ENCODE measurements at places on chromosomes 1 and 21. TPM values are rescaled to one million over a fixed set of nuclear protein-coding genes. Genes with fewer than 3 reads are reported as not detected.

ANGPTL1 gene
- 6.2 TPM for polyA plus RNA-seq

CFHR1 gene
- polyA plus RNA-seq, result 0.13 TPM

CCDC190 gene
- not detected for polyA plus RNA-seq

TMOD4 gene
- polyA plus RNA-seq, result 1.1 TPM

ADAMTS5 gene
- 18.0 TPM for polyA plus RNA-seq

GOLPH3L gene
- polyA plus RNA-seq, result 36.2 TPM

SPATA46 gene
- 5.0 TPM for polyA plus RNA-seq

C4BPB gene
- polyA plus RNA-seq, result 0.53 TPM

DMBX1 gene
- not detected for polyA plus RNA-seq

SHE gene
- polyA plus RNA-seq, result 10.2 TPM

CELA2B gene
- polyA plus RNA-seq, result 0.90 TPM

ADGRB2 gene
- polyA plus RNA-seq, result 13.5 TPM

SLC9C2 gene
- polyA plus RNA-seq, result 0.20 TPM

CLCNKB gene
- 49.9 TPM for polyA plus RNA-seq

AK5 gene
- polyA plus RNA-seq, result 2.6 TPM

FAM3B gene
- polyA plus RNA-seq, result 29.7 TPM

TMEM240 gene
- polyA plus RNA-seq, result 9.6 TPM

CAMK1G gene
- 5.4 TPM for polyA plus RNA-seq

EXTL1 gene
- polyA plus RNA-seq, result 2.1 TPM

Data from renal pelvis (tissue), 12 donors.